Kasumi-1 (cell line): ENCODE measurements at places on chromosomes 1 and 21.

- no peak for DNase-seq
These were observed 26.9 kb upstream of the CCN1 start for GRCh38 chr1:85553416-85554335.

DNA sequence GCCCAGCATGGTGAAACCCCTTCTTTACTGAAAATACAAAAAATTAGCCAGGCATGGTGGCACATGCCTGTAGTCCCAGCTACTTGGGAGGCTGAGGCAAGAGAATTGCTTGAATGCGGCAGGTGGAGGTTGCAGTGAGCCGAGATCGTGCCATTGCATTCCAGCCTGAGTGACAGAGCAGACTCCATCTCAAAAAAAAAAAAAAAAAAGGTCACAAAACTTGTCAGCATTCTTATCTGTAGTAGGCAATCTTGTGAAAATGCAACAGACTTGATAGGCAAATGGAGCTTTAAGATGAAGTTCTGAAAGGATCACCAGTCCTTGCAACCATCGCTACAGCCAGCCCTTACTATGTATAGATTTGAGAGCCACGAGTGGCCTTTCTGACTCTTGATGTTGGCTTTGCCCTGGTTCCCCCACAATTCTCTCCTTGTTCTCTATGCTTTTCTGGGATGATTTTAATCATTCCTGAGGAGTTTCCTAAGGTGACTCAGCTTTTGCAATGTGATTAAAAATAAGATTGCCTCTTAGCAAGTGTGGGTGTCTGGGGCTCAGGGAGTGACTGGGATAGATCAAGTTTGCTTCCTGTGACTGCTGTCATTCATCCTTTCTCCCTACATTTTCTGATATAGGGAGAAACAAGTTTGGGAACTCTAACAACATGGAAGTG lies 7.1 kb upstream of the MAP1LC3C start:
- DNase-seq: no peak

DNA sequence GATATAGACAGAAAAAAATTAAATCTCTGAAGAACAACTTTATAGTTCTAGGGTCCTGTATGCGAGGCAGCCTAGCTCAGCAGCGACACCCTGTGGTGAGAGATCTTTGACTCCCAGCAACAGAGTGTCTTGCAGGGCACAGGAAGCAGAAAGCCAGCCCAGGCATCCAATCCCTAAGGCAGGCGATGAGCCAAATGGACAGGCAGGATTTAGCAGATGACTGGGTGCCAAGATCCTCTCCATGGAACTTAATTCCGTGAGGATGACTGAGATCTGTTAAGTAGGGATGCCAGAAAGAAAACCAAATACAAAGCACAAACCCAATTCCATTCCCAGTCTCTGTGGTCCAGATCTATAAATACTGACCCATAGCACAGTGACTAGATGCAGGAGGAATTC lies 38.8 kb downstream of the HLCS start:
- DNase-seq: peak; percentile 66

GRCh38 chr1:93448292-93448982 lies 519 bp downstream of the FNBP1L start:
- DNase-seq: peak; percentile 34

DNA sequence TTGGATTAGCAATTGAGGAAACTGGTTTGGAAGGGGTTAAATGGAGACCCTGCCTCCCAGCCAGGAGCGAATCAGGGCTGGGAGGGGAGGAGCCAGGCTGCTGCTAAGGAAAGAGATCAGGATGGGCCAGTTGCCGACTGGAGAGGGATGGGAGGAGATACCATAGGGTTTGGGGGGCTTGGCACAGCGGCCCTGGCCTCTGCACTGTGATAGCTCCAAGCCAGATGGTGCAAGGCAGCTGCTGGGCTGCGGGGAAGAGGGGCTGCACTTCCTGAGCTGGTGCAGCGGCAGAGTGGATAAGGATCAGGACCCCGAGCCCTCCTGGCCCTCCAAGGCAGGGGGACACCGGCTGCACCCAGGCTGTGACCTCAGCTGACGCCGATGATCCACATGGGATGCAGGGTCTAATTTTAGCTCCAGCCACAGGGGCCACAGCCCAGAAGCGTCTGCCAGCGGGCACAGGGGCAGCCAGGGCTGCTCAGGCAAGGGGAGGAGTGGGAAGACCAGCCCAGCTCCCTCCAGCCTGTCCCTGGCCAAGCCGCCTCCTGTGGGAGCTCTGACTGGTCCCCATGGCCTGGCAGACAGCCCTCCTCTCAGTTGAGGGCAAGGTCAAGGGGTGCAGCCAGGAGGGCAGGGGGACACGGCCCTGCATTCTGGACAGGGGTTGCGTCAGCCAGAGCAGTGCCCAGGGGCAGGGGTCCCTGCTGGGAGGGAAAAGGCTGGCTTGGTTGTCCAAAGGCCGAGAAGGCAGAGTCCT lies at the start of gene EXTL1:
Gene EXTL1 (plus strand): TSS at position 129 of the 757 bp plus-strand sequence. CDS start 872 bp downstream, outside the sequence.
- peak; percentile 11 for DNase-seq

DNA sequence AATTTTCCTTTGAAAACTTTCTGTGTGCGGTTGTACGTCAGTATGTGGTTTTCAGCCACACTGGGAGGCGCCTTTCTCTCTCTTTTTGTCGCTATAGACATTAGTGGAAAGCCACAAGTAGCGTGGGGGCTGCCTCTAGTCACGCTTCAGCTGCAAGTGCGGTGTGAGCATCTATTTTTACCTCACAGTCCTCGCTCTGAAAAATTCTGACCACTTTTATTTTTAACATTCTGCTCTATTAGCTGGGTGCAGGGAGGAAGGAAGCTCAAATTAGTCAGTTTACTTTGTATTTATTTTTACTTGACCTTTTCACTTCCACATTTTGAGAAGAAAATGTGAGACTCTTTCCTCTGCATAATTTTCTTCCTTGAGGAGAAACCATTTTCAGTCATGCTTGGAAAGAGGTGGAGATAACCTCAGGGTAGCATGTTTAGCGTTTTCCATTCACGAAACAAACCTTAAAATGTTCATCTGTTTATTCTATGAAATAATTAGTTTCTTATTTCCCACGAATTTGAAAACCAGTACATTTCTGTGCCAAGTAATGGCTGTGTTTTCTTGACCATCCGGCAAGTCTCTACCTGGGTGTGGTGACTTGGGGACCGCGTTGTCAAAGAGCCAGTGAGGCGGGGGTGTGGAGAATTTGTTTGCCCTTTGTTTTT lies 35.6 kb downstream of the ADARB1 start:
- DNase-seq: peak; percentile 89

DNA sequence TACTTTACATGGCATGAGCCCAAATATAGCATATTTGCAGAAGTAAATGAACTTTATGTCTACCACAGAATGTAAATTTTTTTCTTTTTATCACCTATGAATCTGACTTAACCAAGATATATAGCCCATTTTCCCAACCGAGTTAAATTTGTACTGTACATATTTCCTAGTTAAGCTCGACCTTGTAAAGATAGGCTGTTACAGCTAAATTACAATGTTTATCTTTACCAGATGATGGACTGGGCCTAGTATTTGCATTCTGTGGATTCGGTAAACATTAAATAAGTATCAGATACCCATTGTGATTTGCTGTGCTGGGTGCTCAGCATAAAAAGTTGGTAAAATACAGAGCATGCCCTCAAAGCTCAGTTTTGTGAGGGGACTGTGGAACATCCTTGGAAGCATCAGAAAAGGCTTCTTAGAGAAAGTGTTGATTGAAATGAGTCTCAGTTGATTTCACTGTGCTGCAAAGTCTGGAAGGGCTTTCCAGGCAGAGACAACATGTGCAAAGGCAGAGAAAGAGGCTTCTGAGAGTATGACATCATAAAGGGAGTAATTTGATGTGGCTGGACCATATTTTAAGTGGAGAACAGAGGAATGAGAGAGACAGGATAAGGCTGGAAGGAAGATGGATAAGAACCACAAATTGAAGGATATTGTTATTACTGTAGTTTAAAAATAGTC lies 27.4 kb downstream of the MORC3 start:
- no peak for DNase-seq

GRCh38 chr1:98331243-98331642 lies 330.3 kb upstream of the SNX7 start:
- no peak for DNase-seq

- DNase-seq: no peak
These were observed 553 bp upstream of the NDUFV3 start for GRCh38 chr21:42892582-42892930.

DNA sequence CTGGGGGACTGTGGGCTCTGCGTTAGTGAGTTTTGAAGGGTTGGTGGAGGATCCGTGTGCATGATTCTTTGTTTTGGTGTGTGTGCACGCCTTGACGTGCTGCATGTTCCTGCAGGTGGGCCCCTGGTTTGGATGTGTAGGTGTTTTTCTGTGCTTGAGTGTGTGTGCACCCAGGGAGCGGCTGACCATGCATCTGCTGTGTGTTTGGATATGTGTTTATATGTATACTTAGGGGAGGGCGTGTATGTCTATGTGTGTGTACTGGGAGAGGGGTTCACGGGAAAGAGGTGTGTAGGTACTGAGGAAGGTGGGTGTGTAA lies 1.1 kb downstream of the VANGL2 start:
- no peak for DNase-seq

DNA sequence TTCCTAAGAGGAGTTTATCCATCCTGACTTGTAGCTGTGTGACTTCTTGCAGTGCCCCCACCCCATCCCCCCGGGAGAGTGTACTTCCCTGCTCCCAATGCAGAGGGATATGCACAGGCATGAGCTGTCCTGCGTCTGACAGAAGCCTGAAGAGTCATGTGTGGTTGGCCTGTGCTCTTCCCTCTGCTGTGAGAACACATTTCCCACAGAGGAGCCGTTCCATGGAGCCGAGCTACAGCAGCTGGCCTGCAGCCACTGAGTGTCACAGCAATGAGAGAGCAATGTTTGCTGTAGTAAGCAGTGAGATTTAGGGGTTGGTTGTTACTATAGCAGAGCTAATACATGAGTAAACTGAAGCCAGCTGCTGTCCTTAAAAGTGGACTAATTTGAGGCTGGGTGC lies 22.0 kb downstream of the PARS2 start:
- DNase-seq: no peak

GRCh38 chr1:226643177-226643576 lies 94.6 kb downstream of the STUM start:
- DNase-seq: peak; percentile 96

DNA sequence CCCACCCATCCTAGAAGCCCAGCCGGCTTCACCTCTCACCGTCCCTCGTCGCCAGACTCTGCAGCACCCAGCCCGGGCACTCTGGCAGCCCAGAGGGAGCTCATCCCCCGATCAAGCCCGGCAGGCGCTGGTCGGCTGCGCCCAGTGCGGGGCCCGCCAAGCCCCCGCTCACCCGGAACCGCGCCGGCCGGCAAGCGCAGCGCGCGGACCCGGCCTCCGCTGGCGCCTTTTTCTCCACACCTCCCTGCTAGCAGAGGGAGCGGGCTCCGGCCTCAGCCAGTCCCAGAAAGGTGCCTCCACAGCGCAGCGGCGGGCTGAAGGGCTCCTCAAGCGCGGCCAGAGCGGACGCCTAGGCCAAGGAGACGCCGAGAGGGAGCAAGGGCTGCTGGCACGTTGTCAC lies 2023.3 kb downstream of the NCAM2 start:
- no peak for DNase-seq

GRCh38 chr1:24874611-24875234 lies 55.4 kb downstream of the RUNX3 start:
- DNase-seq: no peak

- DNase-seq: no peak
These were observed 5.2 kb downstream of the ELF3 start for GRCh38 chr1:202015662-202015937.

DNA sequence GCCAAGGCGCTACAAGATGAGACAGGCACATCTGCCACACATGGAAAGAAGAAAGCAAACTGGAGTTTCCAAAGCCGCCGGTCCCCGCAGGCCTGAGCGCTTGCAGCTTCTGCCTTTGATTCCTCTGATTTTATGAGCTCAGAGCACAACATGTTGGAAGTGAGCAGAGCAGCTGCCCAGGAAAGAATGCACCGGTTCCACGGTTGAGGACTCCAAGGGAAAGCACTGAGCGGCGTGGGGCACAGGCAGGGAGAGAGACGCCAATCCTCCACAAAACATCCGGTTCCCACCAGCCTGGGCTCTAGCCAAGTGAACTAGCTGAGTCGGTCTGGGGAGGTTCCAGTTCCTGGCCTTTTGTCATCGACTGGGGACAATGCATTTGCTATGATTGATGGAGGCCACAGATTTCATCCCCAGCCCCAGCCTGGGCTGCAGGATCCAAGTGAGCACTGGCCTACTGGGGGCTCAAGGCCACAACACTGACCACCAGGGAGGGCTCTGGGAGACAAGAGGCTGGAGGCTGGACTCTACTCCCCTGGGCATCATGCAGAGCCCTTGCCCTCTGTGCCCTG lies 253.1 kb upstream of the IRF2BP2 start:
- no peak for DNase-seq

DNA sequence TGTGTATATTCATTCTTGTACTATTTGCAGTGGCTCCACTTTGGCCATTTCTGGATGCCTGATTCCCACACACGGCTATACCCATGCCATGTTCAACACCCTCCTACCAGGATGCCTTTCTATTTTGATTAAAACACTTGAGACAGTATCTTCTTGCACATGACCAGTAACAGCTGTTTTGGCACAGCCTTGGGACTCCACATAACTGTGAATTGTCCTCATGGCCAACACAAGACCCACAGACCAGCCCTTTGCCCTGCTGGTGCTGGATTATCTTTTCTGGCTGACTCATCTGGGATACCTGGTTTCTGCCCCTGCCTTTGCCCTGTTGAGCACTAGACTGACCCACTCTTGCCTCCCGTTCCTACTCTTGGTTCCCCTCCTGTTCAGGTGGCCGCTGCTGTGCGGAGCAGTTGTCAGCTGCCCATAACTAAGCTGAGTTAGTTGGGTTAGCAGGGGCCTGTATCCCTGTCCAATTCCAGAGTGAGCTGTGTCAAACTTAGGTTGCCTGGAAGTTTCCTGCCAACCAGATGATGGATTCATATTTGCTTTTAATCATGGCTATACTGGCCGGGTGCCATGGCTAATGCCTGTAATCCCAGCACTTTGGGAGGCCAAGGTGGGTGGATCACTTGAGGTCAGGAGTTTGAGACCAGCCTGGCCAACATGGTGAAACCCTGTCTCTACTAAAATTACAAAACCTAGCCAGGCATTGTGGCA lies 10.8 kb upstream of the EYA3 start:
- no peak for DNase-seq

- DNase-seq: no peak
These were observed 44.3 kb upstream of the LRRC7 start for GRCh38 chr1:69523461-69523860.

GRCh38 chr1:168084396-168085231 lies 52.1 kb downstream of the GPR161 start:
- peak; percentile 59 for DNase-seq

GRCh38 chr1:31714442-31715086 lies 10.7 kb upstream of the COL16A1 start:
- DNase-seq: no peak

DNA sequence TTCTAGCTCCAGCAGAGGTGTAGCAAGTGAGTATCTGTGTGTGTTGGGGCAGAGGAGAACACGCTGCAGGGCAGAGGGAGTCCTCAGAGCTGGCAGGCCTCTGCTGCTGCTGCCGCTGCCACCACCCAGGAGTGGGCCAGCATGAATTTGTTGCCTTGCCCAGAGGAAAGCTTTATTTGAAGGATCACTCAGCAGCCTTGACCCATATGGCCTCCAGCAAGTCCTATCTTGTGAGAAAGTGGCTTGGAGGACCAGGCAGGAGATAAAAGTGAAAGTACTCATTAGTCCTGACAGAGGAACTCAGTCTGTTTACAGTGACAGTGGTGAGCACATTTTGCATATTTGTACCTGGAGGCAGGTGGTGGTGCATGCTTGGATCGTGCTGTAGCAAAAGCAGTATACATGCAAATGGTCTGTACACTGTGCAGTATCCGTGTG lies 3.1 kb downstream of the TRAF5 start:
- DNase-seq: no peak
